ENCODE measurements at places on chromosomes 4 and X.

GRCh38 chr4:3368841-3369760 lies 72.7 kb upstream of the HGFAC start:
- no peak for DNase-seq

DNA sequence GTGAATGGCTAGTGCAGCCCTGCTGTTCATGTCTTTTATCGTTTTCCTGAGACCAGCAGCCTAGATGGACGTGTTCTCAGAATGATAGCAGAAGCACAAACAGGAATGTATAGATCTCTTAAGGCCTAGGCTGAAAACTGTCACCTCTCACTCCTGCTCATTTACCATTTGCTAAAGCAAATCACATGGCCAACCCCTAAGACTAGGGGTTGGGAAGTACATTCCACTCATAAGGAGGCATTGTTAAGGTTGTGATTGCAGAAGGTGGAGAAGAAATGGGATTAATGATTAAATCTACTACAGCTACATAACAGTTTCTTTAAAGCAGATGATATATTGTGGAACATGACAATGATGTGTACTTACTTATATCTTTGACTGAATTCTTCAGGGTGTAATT lies 536.8 kb upstream of the FTHL17 start:
- DNase-seq: no peak

DNA sequence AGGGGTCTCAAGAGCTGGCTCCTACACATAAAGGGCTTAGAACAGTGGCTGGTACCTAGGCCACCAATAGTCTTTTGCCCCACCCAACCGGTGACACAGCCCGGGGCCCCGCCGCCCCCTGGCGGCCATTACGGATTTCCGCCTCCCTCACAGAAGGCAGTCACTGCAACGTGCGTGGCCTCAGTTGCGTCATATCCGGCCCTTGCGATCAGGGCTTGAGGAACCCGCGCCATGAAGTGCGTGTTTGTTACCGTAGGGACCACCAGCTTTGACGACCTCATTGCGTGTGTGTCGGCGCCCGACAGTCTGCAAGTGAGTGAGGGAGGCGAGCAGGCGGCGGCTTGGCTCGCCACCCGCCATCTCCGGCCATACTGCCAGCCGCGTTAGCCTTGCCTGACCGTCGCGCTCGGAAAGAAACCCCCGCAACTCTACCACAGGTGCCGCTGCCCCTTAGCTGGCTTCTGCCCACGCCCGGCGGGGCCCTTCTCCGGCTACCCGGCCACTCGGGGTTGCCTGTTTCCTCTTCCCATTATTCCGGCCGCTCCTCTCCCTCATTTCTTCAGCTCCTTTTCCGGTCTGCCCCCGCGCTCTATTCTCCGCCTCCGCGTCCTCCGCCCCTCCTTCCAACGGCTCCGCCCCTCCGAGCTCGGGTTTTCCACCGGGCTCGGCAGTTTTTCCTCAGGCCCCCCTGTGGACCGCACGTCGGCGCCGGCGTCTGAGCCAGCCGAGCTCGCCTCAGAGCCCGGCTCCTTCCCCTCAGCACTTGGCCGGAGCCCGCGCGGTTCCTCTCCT lies at the start of gene ALG13:
ALG13 (plus strand) TSS at position 183 of the 792 bp plus-strand sequence; CDS start at position 232, 49 bp downstream.
- DNase-seq: peak; percentile 92

DNA sequence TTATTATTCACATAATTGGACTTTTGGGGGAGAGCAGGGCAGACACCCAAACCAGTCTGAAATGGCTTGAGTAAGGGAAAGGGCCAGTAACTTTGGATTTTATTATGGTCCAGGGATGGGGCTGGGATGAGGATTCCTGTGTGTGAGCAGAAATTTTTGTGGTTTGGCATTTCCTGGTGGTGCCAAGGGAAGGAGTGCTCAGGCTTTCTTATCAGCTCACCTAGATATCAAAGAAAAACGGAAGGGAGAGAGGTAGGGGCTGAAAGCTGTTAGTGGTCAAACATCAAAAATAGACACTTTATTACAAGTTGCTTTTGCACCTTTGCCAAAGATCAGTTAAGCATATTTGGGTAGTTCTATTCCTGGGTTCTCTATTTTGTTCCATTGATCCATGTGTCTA lies 128.5 kb upstream of the DIPK2B start:
- no peak for DNase-seq

DNA sequence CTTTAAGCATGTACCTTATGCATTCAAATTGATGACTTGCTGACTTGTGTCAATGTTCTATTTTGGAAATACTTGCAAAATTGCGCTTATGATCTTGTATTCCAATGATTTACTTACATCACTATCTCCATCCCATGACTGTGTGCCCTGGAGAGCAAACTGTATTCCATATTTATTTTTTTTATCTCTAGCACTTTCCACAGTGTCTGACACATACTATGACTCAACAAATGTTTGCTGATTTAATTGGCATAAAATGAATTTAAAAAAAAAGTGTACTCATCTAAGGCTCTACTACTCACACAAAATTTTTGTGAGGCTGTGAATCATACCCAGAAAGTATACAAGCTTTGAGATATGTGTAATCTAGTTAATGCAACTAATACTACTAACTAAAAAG lies 1066.8 kb upstream of the ADGRL3 start:
- no peak for DNase-seq

Data from NCI-H774 (cell line).